ENCODE measurements at places on chromosomes 4 and X. TPM values are rescaled to one million over a fixed set of nuclear protein-coding genes. Genes with fewer than 3 reads are reported as not detected.

The ADH4 gene
- total RNA-seq: not detected

The DDIT4L gene
- total RNA-seq: 2.1 TPM

The HERC5 gene
- total RNA-seq: 14.5 TPM

The PSMD10 gene
- total RNA-seq: 107 TPM

The COX7B2 gene
- total RNA-seq: 86.5 TPM

The MSX1 gene
- total RNA-seq: 6.0 TPM

The SLC4A4 gene
- not detected for total RNA-seq

The ZNF630 gene
- total RNA-seq: 3.5 TPM

DNA sequence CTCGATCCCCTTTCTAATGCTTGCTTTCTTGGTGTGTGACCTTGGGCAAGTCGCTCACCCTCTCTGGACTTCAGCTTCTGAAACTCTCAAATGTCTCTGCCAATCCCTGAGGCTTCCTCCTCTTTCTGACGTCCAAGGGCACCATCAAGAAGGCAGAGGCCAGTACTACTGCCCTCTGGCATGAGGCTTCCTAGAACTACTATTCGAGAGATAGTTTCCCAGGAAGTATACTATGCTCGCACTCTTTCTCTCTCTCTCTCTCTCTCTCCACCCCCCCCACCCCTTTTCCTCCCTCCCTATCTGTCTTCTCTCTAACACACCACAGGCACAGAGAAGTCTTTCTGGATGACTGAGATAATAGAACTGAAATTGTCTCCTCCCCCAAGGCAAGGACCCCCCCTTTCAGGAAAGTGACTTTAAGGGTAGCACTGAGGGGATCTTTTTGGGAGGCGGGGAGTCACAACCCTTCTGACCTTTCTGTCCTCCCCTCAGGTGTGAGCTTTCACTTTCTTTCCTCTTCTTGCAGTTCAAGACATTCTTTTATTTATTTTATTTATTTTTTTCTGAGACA lies 20.0 kb upstream of the BCOR start:
- DNase-seq: no peak

DNA sequence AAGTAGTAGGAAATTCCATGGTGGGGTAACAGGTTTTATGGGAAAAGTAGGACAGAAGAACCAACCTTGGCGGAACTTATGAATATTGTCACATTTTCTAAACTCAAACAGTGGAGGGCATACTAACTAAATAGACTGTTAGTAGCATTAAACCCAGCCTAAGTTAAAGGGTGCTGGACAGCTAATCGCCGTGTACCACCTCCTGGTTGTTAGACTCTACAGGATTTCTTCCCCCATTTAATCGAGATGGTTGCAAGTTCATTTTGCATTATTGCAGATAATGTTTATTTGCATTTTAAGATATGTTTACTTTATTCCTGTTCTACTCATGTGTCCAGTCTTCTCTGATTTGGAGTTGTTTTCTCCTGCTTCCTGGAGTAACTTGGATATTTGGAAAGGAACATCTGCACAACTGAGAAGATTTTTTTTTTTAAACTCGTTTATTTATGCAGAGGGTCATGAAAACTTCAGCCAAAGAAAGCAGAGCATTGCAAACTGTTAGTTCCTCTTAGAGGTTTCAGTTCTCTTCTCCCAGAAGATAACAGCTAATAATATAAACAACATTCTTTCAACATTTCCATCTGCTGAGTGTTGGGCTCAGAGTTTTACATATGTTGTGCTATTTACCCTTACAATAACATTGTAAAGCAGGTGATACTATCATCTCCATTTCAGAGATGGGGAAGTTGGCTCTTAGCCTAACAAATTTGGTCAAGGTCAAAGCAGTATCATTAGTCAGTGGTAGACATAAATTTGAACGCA lies 51.5 kb upstream of the TBC1D9 start:
- DNase-seq: no peak

DNA sequence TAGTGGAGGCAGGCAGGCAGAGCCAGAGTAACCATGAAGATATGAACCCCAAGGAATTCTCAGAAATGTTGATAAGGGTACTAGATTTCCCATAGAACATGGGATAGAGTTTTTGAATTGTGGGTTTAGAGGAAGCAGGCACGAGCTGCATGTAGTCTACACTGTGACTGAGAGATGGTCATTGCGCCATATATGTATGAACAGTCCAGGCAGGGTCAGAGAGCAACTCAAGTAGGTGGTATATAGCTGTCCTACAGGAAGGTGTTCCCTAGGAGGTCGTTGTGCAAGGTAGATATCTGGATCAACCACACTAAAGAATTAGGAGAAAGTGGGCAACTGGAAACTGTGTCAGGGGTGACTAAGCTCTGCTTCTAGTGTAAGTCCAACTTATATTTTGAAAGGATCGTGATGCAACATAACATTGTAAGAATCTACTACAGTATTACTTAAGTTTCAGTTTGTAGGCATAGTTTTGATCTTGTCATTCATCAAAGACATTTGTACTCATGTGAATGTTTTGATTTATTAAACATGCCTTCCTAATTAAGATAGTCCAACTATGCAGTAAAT lies 94.6 kb downstream of the HPGD start:
- no peak for DNase-seq

DNA sequence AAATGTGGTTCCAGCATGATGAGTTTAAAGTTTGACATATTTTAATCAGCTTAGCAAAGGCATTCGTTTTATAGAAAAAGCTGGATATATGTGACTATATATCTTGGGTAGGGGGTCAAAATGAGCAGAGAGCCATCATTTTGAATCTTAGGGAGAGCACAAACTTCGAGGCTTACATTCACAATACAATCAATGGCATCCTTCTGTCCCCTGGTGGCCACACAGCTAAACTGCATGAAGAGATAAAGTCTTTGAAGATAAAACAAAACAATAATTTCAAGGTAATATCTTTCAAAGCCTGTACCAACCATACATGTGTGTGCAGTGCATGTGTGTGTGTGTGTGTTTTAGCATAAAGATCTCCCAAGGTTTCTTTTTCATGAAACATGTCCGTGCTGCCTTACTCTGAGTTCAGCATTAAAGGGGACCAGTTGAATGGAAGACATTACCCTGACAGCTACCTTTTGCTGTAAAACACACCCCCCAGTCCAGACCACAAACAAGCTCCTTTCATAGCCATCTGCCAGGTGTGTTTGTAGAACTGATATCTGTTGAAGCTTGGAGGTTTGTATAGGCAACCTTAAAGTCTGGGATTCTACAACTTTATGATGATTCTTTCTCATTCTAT lies 22.0 kb downstream of the DYNLT3 start:
- no peak for DNase-seq

DNA sequence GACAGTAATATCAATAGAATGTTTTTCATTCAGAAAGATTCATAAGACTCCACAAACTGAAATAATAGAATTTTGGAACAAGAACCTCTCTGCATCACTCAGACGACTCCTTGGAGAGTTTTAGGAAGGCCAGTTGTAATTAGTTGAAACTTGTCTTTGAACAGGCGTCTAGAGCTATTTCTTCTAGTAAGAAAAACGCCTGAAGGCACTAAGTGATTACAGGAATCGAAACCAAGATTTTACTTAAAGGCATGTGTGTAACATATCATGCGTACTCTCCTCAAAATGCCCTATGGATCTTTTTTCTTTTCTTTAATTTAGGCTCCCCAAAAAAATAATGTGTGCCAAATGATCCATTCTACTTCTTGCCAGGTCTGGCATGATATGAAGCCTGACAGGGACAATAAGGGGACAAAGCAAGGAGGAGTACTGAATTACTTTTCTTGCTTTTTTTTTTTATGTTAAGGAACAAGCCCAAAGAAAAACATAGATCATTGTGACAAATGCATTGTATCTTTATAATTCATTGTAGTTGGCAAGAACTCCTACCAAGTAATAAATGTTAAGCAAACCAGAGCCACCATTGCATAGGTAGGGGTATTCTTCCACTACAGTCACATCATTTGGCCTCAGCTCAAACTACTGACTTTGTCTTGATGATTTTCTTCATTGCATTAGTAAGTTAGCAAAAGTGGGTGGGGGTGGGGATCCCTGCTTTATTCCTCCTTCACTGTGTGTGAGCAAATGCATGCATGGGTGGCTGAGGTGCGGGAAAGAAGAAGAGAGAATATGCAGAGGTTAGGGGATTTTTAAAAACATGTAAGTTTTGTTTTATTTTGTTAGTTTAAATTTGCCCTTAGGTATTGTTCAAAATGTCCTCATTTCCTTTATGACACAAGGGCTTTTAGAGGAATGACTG lies 79.9 kb upstream of the ATOH1 start:
- no peak for DNase-seq

- DNase-seq: no peak
These were observed 707.8 kb upstream of the AMOT start for GRCh38 chrX:113548308-113549015.

DNA sequence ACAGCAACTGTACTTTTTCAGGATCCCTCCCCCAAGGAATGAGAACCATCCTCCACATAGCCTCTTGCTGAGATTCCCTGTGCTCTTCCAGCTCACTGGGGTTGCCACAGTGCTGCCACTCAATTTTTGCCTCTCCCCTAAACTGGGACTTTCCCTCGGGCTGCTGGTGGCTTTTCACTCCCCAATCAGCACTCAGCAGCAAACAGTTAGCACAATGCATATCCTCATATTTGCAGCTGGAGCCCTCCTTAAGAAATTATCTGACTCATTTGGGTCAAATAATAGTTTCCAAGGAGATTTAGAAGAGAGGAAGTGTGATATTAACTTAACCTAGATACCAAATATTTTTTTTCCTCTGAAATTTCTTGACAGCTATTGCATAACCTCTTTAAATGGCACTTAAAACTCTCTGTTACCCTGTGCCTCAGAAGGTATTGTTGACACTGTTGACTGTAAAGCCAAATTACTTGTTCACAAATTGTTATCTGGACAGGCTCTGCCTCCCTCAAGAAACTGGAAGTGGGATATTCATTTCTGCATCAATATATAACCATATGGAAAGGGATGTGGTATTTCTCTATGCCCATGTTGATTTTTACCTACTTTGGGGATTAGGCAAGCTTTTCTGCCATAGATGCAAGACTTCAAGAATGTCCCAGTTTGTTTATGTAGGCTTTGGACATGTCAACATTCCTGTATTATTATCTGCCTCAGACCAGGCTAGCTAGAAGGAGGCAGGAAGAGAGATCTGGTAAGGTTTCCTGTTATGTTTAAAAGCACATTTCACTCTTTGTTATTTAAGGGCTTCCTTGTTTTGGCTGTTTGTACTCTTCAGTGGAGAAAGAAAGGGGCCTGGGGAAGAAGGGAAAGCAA lies 58.0 kb downstream of the SEPTIN11 start:
- peak; percentile 50 for DNase-seq

GRCh38 chrX:148504506-148504905 lies 4.1 kb downstream of the AFF2 start:
- no peak for DNase-seq

- peak; percentile 86 for DNase-seq
These were observed 68.5 kb upstream of the MXD4 start for GRCh38 chr4:2330091-2331042.

DNA sequence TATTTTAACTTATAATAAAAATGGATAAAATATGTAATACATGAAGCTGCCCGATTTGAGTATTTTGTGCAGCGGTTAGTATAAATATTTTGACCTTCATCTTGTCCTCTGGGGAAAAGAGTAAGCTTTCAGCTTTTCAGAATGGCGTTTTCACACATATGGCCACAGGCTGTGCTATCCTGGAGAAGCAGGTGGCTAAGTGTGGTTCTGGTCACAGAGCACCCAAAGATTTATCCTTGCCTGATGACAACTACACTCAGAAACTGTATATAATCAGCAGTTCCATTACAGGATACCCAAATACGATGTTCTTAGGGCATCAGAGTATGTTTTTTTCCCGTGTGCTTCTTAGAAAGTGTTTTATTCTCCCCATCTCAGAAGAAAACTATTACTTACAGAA lies 42.3 kb upstream of the ANK2 start:
- DNase-seq: no peak

DNA sequence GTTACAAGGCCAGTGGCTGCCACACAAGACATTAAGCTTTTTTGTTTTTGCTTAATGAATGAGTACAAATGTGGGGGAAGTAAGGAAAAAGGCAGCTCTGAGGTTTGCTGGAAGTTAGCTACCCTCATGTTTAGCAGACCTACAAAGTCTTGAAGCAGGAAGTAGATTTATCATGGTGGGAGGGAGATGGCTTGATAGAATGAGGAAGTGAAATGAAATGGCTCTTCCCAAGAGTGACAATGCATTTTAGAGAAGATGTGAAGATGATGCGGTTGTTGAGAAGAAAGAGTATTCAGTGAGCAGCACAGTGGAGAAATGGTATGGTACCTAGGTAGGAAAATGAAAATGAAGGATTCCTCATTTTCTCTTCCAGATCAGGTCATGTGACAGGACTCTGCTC lies 108.0 kb downstream of the SLIT2 start:
- DNase-seq: no peak

- no peak for DNase-seq
These were observed 207.5 kb downstream of the NSUN7 start for GRCh38 chr4:40957281-40957680.

- DNase-seq: no peak
These were observed 5.8 kb downstream of the HERC3 start for GRCh38 chr4:88597970-88598660.

- DNase-seq: no peak
These were observed 65.4 kb upstream of the ENPP6 start for GRCh38 chr4:184282895-184283654.

DNA sequence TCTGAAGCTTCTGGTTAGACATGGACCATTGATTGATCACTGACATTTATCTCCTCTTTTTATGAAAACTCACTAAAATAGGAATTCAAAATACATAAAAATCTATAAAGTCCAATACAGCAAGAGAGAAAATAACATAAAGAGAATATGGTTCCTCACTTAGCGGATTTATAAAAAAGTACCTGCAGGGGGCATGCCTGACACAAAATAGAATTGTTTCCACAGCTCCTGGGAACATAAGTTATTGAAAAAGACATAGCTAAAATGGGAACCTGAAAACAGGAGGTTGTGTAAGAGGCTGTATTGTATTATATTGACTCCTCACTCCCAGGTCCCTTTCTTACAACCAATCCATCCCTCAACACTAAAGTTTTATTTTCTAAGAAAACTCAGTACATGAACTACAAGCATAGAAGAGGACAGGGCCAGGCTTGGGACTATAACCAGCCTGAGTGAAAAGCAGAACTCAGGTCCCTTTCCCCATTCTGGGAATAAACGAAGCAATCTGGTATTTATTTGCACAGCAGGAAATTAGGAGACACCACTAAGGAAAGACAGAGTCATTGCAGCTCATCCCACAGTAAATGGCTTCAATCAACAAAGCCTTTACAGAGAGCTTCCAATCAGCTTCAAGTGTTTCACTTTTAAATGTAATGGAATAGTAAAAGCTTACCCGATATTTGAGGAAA lies 121.1 kb upstream of the NDST4 start:
- peak; percentile 29 for DNase-seq

DNA sequence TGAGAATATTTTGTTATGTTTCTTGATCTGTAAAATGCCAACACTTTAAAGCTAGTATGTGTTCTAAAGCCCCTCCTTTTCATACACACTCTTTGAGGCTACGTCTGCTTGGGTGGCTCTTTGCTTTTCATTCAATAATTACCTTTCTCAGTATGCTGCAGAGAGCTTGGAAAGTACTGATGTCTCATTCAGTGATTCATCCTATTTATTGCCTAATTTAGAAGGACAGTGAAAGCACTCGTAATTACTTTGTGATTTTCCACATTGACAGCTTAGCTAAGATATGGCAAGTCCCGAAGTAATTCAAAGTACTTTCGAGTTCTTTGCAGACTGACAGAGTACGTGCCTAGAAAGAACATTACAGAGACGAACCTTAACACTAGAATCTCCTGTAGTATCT lies 57.2 kb downstream of the BMP15 start:
- no peak for DNase-seq

Measured in A172 (cell line).